HCEC 1CT (cell line): ENCODE measurements at places on chromosomes 12 and 14.

DNA sequence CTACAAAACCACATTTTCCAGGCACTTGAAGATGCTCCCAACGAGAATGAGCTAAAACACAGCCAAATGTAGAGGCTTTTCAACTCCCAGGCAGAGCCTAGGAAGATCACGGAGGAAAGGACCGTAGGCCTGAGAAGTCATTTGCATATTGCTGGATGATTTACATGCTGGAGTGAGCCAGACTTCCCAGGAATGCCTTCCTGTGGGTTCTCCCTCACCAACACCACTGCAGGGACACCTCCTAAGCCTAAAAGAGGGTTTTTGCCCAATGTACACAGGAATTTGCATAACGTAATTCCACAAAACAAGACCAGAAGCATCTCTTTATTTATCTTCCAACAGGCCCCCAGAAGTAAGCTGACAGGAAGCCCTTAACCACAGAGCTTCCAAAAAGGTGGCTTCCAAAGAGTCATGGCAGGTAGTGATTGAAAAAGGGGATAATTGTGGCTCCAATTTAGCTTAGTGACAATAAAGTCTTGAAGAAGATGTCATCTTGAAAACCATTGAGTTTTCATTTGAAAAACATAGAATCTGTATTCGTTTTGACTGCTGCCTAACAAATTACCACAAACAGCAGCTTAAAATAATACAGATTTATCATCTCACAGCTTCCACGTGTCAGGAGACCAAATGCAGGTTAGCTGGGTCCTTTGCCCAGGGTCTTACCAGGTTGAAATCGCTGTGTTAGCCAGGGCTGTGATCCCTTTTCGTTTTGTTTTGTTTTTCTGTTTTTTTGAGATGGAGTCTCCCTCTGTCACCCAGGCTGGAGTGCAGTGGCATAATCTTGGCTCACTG is 116.2 kb downstream of the EGLN3 start:
- no peak for DNase-seq

- DNase-seq, result peak; percentile 65
Measured at GRCh38 chr14:76784881-76785280, 23.6 kb downstream of the VASH1 start.

DNA sequence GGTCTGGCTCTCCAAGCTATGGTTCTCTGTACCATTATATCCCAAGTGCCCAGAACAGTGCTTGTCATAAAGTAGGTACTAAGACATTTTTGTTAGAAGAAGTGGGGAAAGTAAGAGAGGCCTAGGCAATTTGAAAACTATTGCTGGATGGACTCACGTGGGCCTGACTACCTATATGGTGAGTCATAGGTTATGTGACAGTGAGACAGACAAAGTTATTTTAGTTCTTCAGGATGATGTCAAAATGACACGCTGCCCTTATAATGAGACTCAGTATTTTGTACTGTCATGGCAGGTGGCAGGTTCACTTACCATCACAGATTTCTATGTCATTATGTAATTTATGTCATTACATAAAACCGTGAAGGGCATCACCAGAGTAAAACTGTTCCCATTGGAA is 53.1 kb downstream of the PARP11 start:
- DNase-seq, result peak; percentile 53

DNA sequence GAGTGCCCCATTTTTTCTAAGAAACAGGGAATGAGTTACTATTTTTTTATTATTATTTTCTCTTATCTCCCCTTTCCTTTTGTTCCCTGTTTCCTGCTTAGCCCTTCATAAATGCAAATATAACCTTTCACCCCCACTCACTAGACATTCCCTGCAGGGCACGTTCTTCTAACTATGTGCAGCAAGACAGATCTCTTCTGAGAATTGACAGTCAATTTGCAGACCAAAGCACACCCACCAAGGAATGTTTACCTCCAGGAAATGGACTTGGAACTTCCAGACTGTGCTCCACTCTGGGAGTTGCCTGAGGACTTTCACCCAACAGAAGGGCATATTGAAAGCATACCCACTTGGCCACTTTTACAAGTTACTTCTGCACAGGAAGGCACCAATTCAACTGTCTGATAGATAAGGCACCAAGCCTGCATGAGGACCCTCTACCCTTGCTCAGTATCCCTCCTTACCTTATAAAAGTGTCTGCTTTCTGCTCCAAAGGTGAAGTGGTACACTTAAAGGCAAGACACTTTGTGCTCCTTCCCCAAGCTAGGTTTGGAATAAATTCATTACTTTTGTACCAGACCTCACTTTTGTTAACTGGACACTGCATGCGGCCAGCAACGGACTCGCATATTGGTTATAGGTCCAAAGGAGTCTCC is 6.5 kb downstream of the TAS2R19 start:
- DNase-seq, result no peak

DNA sequence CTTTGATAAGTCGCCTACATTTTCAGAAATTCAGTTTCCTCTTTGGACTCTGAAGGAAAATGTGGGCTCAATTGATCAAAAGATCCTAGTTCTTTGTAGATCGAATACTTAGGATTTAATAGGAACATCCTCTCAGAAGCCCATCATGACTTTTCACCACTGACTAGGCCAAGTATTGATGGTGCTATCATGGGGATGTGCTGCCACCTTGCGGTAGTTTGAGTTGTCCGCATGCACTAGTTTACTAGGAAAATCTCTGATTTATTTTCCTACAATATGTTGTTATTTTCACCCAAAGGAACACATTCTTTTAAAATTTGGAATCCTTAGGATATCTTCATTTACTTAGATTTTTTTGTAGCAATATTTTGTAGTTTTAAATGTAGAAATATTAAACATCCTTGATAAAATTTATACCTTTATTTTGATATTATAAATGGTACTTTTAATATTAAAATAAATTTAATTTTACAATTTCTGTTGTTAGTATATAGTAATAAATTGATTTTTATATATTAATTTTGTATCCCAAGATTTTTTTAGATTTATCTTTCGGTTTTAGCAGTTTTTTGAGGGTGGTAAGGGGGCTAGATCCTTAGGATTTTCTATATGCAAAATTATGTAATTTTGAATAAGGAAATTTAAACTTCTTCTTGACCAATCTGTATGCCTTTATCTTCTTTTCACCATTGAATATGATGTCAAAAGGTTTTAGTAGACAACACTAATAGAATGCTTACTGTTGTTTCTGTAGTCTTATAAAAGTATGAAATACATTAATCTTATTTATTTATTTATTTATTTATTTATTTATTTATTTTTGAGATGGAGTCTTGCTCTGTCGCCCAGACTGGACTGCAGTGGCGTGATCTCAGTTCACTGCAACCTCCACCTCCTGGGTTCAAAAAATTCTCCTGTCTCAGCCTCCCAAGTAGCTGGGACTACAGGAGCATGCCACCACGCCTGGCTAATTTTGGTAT is 52.9 kb upstream of the OR9K2 start:
- DNase-seq, result peak; percentile 62

- no peak for DNase-seq
Measured at GRCh38 chr12:132173135-132174014, 29.1 kb downstream of the NOC4L start.

- peak; percentile 19 for DNase-seq
Measured at GRCh38 chr12:93098077-93098476, 169.0 kb upstream of the EEA1 start.

- no peak for DNase-seq
Measured at GRCh38 chr14:103806805-103807204, 40.6 kb downstream of the PPP1R13B start.

GRCh38 chr12:43155376-43155775 is 396.6 kb downstream of the ADAMTS20 start:
- DNase-seq, result no peak

DNA sequence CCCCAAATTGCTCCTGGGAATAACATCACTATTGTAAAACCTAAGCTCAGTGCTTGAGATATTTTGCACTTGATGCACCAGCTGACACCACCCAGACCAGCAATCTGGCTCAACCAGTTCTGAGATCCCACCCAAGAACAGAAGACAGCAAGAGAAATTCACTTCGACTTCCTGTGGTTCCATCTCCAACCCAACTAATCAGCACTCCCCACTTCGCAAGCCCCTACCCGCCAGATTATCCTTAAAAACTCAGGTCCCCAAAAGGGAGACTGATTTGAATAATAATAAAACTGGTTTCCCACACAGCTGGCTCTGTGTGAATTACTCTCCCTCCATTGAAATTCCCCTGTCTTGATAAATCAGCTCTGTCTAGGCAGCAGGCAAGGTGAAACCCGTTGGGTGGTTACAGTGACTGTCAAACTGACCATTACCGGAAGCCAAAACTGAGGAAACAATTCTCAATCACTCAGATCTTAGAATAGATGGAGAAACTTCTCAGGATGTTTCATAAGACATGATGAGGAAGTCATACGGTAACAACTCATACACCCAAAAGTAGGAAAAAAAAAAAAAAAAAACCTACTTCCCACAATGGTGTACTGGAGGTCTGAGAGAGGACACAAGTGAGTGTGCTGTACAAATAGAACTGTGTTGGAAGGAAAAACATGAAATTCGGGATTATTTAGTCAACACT is 92.4 kb downstream of the TMTC1 start:
- DNase-seq, result no peak

DNA sequence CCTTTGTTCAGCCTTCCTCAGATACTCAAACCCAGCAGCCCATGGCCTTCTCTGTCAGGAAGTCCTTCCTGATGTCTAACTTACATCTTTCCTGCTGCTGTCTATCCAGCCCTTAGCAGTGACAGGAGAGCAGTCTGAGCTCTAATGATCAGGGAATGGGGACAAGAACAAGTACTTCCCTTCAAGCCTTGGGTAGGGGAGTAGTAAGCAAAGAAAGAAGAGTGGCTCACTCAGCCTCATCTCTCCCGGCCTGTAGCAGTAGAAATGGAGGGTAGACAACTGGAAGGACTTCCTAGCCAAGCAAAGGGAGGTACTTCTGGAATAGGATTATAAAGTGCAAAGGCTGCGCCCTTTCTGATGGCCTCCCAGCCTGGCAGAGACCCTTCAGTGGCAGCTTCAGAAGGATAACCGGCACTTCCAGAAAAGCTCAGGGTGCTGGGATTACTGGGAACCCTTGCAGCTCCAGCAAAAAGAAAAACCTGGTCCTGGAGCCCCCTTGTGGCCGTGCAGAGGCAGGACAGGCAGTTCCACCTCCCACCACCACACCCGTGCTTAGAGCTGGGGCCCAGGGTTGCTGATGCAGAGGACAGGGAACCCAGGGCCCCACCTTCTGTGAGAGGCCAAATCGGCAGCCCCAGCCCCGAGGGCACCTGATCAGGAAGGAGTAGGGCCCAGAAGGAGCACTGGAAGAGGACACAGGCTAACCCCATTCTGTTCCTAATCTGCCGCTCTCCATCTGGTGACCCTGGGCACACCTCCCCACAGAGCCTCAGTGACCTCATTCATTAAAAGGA is 12.4 kb upstream of the SMUG1 start:
- DNase-seq, result peak; percentile 68

DNA sequence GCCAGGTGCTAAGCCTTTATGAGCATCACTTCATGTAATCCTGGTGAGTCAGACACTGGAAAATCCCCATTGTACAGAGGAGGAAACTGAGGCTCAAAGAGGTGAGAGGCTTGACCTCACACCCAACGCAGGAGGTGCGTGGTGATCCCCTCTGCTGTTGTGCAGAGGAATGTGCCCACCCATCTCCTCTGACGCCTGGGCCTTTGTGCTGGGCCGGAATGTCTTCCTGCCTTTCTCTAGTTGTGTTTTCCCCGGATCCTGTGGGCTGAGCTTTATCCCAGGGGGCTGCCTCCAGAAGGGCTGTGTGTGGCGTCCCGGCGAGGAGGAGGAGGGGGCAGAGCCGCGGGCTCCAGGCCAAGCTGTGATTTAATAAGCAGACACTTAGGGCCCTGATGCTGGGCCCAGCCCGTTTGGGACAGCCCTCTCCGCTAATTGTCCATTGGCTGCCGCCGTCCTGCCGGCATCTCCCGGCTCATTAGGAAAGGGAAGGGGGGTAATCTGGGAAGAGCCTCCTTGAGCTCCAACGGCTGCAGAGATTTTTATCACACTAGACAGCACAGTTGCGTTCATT is 653.6 kb downstream of the MED13L start:
- DNase-seq, result no peak

DNA sequence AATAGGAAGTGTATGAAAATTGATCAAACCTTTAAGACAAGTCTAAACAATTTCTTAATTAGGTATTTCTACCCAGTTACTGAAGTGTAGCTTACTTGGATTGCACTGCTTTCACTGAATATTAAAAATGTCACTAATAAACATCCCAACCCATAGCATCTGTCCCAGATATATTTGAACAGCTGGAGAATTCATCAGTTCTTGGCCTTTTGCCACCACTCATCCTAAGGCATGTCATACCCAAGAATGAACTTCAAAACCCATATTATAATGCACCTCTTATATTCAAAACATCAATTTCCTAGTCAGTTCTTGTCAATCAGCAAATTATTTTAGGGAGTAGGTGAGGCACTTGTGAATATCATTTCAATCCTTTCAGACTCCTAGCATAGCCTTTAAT is 392.3 kb downstream of the PAWR start:
- DNase-seq, result peak; percentile 36

GRCh38 chr12:130316251-130316650 is 21.4 kb upstream of the PIWIL1 start:
- DNase-seq, result no peak

GRCh38 chr12:57063991-57064685 is 14.2 kb upstream of the MYO1A start:
- no peak for DNase-seq

GRCh38 chr12:74292351-74293194 is 245.1 kb upstream of the ATXN7L3B start:
- DNase-seq, result no peak
